Adrenal gland (tissue), 19 donors: ENCODE measurements at places on chromosomes 11 and 22.

DNA sequence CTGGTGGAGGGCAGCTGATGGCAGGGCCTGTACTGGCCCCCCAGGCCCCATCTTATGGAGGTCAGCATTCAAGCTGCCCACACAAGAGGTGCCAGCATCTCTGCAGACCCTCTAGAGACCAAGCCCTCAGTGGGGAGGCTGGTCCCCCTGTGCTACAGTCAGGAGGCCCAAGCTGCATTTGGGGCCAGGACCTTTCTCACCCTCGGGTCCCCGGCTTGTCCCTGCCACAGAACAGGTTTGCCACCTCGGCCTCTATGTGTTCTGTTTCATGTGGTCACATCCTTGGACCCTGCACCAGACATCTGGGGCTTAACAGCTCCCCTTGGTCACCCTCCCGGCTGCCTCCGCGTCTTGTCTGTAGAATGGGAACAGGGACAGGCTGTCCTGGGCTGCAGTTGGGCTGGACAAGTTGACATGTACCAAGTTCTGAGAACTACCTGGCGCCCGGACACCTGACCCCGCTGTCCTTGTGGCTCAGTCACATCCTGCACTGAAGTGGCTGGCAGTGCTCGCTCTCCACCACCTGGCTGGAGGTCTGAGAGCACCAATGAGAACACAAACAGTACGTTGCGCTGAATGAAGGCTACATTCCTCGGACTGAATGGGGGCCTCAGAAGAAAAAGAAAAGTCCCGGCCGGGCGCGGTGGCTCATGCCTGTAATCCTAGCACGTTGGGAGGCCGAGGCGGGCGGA lies 2.7 kb upstream of the PLXNB2 start:
- no peak for DNase-seq

DNA sequence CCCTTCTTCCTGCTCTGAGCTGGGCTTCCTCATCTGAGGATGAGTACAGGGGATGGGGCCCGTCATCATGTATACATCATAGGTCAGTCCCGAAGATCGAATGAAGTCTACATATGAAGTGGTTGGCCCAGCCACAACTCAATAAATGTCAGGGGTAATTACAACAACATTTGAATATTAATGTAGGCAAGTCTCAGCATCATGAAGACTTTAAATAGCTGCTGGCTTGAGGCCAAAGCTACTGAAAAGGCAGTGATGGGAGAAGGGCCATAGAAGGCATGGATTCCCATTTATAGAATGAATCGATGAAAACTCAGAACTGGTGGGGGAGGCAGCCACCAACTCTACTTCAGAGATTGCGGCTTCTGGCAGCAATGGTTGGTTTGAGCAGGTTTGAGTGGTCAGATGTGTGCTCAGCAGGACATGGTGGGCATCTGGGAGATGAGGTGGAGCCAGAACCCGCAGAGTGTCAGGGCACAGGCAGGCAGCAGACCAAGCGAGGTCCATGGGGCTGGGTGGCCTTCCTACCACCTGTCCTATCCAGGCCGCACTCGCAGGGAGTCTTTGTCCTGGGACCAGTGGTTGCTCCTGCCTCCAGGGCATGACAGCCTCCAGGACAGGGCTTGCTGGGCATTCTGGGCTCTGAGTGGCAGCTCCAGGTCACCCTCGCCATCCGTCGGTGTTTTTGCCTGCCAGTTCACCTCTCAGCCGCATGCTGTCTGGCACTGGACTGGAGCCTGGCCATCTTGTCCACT lies 919.1 kb downstream of the TBC1D22A start:
- no peak for DNase-seq

GRCh38 chr11:103898065-103898464 lies 138.4 kb upstream of the DDI1 start:
- DNase-seq = no peak

- DNase-seq = no peak
Observed at GRCh38 chr11:112877581-112877980, 83.6 kb upstream of the NCAM1 start.

GRCh38 chr11:116547571-116547970 lies 225.2 kb downstream of the BUD13 start:
- DNase-seq = no peak

GRCh38 chr11:88043149-88043548 lies 132.1 kb downstream of the RAB38 start:
- DNase-seq = no peak

DNA sequence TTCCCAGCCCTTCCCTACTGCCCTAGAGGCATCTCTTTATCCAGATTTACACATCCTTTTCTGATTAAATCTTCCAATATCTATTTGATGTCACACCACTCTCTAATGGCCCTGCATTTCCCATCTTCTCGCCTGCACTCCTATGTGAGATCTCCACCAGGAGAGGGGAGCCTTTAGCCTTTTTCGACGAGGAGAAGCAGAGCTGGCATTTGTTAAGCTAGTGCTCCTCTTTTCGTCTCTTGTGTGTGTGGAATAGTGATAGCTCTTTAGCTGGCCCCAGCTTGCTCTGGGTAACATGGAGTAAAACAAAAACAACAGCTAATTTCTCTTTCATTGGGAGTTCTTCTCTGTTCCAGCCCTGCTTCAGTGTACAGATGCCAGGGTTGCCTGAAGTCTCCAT lies 536.5 kb downstream of the NTM start:
- no peak for DNase-seq

DNA sequence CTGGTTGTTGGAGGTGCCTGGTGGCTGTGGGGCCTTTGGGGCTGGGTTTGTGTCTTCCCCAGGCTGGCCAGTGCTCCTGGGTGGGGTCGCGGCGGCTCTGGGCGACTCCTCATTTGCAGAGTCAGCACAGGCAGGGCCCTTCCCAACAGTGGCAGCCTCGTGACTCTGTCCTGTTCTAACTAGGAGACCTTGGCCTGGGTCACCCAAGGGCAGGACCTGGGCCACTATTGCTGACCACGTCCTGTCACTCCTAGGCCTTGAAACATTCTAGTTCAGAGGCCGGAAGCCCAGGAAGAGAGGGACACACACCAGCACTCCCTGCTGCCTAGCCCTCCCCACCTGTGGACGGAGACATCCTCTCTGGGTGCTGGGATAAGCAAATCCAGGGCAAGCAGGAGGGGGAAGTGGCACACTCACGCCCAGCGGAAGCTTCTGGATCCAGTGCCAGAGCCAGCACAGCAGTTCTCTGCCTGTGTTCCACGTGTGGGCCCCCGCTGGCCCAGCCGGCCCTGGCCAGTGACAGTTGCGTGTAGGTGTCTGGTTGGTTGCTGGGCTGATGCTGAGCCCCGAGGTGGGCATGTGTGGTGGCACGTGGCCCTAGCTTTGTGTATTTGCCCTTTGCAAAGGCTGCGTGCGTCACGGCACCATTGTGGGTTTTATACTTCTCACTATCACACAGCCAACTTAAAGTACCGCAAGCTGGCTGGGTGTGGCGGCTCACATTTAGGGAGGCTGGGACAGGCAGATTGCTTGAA lies 4.3 kb upstream of the CHID1 start:
- DNase-seq = peak; percentile 73

DNA sequence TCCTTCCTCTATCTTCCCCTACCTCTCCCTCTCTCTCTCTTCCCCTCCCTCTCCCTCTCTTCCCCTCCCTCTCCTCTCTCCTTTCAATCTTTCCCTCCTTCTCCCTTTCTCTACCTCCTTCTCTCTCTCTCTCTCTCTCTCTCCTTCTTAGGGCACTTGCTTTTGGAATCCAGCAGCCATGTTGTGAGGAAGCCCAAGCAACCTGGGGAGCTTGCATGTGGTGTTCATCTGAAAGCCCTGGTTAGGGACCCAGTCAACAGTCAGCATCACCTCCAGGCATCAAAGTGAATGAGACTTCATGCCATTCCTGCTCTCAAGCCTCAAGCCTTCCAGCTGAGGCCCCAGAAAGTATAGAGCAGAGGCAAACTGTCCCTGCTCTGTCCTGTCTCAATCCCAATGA lies 65.6 kb upstream of the SHISAL1 start:
- no peak for DNase-seq

DNA sequence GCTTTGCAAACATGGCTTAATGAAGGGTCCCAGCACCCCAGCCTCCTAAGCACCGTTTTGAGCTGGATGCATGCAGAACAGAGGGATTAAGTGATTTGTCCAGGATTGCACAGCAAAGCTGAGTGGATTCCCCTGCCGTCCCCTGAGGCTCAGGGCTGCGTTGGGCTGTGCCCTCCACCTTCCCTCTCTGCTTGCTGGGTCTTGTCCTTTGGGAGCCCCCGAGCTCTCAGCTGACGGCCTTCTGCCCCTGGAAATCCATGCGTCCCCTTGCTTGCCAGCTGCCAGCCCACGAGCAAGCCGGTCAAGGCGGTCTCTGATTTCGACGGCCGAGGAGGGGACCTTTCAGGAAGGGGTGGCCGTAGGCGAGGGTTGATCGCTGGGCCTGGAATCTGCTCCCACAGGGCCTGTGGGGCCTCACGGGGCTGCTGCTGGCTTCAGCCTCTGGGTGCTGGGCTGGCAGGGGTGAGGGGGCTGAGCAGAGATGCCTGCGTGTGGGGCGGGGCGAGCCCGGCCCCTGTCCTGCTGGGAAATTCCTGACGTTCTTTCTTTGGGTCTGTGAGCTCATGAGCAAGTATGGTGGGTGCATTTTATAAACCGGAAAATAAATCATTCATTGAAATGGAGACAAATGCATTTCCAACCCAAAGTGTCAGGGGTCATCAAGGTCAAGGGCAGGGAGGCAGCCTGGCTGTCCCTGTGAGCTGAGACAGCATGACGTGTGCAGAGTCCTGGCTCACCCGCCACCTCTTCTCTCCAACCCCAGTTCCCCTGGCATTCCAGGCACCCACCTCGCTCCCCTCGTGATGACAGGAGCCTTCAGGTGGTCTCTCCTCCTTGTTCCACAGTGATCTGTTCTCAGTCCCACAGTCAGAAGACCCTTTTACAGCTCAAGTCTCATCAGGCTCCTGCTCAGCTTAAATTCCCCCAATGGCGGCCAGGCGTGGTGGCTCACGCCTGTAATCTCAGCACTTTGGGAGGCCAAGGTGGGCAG lies 28.1 kb downstream of the FGF4 start:
- no peak for DNase-seq

DNA sequence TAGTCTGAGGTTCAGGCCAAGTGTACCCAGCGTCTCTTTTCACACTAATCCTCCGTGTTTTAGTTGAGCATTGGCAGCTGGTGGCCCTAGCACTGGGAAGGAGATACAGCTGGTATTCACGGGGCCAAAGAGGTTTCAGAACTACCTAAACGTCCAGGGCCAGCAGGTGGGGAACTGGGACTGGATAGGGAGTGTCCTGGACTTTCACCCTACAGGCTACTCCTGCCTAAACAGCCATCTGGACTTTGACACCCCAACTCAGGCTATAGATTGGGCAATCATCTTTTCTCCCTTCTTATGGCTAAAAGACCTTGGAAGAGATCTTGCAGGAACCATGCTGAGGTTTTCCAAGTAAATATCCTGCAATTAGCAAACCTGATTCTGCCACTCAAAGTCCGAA lies 2.8 kb downstream of the SPON1 start:
- DNase-seq = no peak

GRCh38 chr11:1302041-1302460 lies 7.4 kb downstream of the TOLLIP start:
- DNase-seq = no peak

DNA sequence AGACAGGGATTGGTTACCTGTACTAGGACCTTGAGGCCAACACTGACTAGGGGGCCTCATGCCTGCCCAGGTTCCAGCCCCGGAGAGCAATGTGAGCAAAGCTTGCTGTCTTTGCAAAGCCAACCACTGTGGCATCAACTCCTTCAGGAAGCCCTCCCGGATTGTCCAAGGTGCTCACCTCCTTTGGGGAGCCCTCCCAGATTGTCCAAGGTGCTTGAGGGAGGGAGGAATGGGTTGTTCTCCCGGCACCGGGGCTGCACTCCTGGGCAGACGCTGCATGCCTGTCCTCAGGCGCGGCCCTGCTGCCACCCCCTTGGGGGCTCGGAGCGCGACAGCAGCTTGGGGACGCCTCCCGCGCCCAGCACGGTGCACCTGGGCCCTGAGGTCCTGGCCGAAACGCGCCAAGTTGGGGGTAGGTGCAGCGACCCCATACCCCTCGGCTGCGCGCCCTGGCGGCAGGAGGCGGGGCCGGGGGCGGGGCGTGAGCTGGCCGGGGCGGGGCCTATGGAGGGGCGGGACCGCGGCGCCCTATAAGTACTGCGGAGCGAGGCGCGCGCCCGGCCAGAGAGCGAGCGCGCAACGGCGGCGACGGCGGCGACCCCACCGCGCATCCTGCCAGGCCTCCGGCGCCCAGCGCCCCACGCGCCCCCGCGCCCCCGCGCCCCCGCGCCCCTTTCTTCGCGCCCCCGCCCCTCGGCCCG lies at the start of gene CD81:
Gene CD81 (plus strand): TSS at position 560 of the 701 bp plus-strand sequence. CDS start 240 bp downstream, outside the sequence.
- peak; percentile 33 for DNase-seq

GRCh38 chr11:86787656-86788055 lies 12.7 kb upstream of the PRSS23 start:
- no peak for DNase-seq

DNA sequence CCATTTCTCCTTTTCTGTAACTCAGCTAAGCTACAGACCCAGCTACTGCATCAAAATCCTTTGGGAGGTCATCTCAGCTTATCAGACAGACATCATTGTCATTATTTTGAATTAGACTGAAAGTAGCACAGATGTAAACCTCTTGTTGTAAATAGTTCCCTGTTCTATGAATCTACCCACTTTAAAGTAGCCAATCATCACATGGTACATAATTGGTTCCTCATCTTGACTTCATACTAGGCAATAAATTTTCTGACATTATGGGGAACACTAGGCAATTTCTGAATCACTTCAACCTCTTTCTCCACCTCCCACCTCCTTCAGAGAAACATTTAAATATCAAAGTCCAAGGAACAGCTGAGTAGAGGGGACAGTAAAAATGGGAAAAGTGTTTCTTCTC lies 47.9 kb downstream of the MPPED2 start:
- DNase-seq = no peak

DNA sequence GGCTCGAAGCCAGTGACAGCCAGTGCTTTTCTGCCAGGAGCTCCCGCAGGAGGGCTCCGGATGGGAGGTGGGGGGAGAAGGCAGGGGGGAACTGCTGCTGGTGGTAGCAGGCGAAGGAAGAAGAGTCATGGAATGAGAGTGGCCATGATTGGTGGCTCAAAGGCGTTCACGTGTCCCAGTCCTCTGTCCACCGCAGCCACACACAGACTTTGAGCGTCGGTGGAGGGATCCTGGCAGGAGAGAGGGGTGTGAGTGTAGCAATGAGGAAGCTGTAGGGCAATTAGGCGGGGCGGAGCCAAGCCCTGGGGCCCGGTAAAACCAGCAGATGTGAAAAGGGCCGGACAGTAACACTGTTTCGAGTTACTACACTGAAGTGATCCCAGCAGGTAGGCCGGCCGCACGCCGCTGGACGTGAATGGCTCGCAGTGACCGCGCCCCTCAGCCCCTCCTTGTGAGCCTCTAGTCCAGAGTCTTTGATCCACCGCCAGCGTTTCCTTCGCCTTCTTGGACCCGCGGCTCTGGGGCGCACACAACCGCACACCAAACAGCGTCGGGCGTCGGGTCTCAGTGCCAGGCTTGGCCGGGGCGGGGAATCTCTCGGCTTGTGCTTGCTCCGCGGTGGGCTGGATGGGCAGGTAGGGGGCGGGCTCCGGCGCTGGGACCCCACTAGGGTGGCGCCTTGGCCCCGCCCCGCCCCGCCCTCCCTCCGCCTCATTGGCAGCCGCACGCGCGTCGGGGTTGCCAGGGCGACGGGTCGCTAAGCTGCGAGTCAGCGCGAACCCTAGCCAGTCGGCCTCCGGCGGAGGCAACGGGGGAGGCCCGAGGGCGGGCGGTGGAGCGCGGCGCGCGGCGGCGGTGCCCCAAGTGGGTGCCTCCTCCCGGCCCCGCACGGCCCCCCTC lies at the start of gene LRRC10B:
Gene LRRC10B (plus strand): TSS at position 788 of the 900 bp plus-strand sequence. CDS start 250 bp downstream, outside the sequence.
- no peak for DNase-seq

GRCh38 chr11:7480113-7480512 lies 5.2 kb upstream of the OLFML1 start:
- no peak for DNase-seq

GRCh38 chr11:1546077-1546535 lies 26.0 kb downstream of the DUSP8 start:
- no peak for DNase-seq

- no peak for DNase-seq
Observed at GRCh38 chr11:134987223-134987768, 575.3 kb upstream of the B3GAT1 start.
